NCI-H187 treated with DMSO at 0.1 percent for 48 hours (cell line): ENCODE measurements at places on chromosomes 2 and 18.

GRCh38 chr18:31697351-31698298 lies 13.2 kb upstream of the B4GALT6 start:
- no peak for DNase-seq

GRCh38 chr2:104447831-104448434 lies 406.0 kb upstream of the POU3F3 start:
- no peak for DNase-seq

- no peak for DNase-seq
These were observed 200.5 kb downstream of the ACKR3 start for GRCh38 chr2:236769981-236770671.

- DNase-seq, result no peak
These were observed 96.7 kb downstream of the CNTNAP5 start for GRCh38 chr2:124121760-124122275.

DNA sequence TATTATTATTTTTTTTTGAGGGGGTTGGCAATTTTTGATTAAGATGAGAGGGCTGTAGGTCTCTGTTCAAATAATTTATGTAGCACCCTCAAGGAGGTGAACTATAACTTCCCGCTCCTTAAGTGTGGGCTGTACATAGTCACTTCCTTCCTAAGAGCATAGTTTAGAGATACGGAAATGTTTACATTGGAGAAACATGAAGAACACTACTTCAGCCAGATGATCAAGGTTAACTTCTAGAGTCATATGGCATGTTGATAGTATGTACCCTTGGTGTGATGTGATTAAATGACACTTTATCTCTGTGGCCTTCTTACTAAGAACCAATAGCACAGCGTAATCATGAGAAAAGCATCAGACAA lies 93.7 kb downstream of the MIB1 start:
- no peak for DNase-seq

GRCh38 chr18:75421656-75422055 lies 5.8 kb downstream of the SMIM21 start:
- no peak for DNase-seq

DNA sequence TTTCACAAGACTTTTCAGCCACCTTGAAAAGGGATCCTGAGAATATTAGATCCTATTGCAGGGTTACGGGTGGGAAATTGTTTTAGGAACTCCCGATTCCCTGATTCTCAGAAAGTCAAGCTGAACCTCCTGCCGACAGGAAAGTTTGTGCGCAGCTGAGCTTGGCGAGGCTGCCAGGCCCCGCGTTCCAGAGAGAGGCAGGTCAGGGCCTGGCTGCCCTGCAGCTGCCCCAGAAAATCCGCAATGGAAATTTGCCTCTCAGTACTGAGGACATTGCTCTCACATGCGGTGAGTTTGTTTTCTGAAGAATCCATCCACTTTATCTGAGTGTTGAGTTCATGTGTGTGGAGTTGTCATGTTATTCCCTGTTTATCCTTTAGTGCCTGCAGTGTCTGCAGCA lies 144.2 kb downstream of the RTP5 start:
- no peak for DNase-seq

DNA sequence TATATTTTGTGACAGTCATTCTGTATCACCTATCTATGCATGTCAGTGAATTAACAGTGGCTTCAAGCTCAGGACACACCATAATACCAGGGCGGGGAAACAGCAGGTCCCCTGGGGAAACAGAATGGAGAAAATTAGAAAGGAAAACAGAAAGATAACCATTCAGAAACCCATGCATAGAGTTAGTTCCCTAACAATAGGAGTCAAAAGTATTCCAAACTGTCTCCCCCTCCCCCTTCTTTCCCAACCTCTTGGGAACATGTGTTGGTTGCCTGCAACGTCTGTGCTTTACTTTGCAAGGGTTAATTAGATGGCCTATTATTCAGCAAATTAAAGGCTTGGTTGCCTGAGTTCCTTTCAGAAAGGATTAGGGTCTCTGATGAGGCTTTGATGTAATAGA lies 176.4 kb downstream of the MYO3B start:
- no peak for DNase-seq

DNA sequence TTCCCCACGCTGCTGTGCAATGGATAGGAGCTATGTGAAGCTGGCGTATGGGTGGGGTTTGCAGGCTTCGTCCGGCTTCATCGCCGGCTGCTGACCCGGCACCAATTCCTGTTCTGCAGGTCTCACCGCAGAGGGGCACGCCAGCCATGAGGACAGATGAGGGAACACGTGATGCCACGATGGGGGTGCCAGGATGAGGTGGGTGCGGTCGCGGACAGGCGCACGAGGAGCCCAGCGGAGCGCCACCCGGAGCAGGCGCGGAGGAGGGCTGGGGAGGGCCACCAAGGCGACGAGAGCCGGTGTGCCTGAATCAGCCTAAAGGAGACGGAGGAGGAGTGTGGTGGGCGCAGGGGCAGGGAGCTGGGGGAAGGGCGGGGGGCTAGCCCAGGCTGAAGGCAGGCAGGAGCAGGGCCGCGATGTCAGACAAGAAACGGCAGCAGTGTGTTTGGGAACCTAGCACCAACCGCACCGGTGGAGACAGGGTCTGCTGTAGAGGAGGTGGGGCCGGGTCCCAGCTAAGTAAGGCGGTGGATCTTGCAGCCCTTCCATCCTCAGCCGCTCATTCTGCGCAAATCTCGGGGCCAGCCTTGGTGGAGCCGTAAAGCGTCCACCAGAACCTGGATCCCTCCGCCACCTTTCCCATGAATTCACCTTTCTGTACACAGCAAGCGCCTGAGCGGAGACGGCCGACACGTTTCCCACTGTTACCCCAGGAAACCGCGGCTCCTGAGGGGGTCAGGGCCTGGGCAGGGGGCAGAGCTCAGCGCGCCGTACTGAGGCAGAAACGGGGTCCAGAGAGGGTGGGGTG lies 17.0 kb upstream of the CD8A start:
- no peak for DNase-seq

DNA sequence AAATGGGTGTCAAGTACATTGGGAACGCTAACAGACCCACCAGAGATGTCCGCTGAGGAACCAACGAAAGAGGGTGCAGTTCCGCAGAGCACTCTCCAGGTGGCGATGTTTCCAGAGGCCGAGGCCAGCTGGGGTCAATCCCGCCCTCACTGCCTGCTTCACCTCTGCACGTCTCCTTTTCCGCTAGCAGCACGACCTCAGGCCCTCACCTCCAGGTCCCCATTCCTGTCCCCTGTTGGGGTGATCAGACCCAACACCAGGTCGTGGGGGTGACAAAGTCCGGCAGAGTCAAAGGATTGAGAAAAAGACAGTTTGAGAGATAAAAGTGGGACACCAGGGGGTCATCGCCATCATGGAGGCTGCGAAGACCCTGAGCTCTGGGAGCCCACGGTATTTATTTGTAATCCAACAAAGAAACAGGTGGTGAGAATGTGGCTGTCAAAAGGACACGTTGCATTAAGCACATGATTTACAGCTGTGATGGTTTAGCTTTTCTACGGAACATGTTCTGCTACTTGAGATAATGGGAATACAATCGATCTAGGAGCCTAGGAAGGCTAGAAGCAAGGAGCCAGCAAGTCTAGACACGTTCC lies 27.3 kb downstream of the ZAP70 start:
- peak; percentile 94 for DNase-seq

DNA sequence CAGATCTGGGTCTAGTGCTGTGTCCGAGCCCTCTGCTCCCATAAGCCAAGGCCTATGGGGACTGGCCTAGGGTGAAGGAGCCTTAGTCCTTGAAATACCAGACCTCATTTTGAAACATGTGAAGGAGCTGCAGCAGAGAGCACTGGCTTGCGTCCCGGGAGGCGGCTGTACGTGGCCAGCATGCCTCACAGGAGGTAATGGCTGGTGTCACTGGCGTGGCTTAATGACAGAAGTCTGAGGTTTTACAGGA lies 72.7 kb upstream of the OTOS start:
- no peak for DNase-seq

GRCh38 chr2:192016265-192016664 lies 169.4 kb upstream of the CAVIN2 start:
- DNase-seq, result no peak

DNA sequence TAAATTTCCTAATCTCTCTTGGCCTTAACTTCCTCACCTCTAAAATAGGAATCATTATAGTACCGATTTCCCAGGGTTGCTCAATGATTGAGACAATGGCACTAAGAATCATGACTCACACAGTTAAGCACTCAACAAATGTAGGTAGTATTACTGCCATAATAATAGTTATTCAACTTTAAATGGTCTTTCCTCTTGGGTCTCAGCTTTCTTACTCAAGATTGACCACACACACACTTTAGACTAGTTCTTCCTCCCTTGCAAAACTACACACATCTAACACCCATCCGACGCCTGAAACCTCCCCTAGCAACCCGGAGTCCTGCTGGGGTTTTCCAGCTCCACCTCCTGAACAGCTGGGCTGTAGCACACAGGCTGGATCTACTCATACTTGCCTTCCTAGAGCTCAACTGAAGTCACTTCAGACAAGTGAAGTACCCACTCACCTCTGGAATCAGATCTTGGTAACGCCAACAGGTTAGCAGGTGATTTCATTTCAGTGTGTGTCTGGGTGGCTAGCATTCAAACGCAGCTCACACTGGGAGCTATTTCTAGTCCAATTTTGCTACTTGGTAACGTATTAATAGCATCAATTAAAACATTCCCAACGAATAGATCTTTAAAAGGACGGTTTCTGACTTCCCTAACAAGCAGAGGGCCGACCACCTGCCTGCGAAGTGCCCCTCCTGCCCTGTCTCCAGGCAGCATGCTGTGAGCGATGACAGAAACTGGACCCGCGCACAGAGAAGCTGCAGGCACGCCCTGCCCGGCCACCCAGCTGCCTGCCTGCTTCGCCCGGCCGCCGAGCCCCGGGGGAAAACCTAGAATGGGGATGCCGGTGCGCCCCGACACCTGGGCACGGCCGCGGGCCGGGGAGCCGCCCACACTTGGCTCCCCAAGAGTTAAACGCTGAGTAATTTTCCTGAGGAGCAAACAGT lies 1.1 kb downstream of the UXS1 start:
- peak; percentile 75 for DNase-seq

DNA sequence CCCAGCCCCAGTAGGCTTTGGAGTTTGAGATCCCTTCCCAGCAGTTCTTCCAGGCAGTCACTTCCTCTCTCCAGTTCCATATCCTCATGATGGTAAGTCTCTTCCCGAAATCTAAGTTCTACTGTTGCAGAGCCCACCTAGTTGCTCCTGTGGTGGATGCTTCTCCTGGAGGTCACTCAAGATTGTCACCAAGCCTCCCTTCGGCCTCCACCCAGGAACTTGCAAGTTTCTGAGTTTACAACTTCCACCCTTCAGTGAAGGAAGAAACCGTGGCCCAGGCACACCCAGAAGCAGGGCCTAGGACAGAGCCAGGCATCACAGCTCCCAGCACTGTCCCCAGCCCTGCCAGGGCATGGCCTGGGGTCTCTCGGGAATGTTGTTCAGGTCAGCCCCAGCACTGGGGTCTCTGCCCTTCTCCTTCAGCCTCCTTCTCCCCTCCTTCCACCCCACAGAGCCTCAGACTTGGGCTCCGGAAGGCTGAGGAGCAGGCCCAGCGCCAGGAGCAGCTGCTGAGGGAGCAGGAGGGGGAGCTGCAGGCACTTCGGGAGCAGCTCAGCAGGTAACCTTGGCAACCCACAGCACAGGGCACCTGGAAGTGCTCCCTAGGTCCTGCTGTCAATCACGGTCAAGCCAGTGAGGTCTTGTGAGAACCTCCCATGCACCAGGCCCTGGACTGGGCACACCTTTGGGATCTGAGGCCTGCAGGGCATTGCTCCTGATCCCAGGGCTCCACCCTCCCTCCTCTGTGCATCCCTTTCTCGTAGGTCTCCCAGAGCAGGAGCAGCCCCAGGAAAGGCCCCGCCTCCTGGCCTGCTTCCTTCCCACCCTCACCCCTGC lies 7.1 kb downstream of the RUFY4 start:
- DNase-seq, result no peak

GRCh38 chr2:171316755-171317337 lies 116.9 kb downstream of the METTL8 start:
- DNase-seq, result no peak

GRCh38 chr2:142179686-142180085 lies 48.9 kb upstream of the LRP1B start:
- no peak for DNase-seq

DNA sequence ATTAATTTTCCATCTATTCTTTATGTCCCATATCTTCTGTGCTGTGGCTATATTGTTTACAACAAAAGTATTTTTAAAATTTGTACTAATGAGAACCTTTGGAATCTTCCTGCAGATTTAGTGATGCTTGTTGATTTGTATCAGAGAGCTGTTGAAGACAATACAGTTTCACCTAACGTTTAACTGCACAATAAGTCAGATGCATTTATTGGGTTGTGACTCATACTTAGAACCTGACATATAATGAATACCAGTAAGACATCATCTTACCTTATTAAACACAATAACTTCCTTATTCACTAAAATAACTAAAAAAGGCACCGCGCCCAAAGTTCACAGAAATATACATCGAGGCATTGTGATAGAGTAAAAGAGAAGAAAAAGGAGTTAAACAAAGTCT lies 43.8 kb upstream of the IL1R1 start:
- no peak for DNase-seq

- no peak for DNase-seq
These were observed 162.7 kb upstream of the SALL3 start for GRCh38 chr18:78816916-78817315.

GRCh38 chr2:96072746-96073145 lies 38.0 kb upstream of the GPAT2 start:
- no peak for DNase-seq

DNA sequence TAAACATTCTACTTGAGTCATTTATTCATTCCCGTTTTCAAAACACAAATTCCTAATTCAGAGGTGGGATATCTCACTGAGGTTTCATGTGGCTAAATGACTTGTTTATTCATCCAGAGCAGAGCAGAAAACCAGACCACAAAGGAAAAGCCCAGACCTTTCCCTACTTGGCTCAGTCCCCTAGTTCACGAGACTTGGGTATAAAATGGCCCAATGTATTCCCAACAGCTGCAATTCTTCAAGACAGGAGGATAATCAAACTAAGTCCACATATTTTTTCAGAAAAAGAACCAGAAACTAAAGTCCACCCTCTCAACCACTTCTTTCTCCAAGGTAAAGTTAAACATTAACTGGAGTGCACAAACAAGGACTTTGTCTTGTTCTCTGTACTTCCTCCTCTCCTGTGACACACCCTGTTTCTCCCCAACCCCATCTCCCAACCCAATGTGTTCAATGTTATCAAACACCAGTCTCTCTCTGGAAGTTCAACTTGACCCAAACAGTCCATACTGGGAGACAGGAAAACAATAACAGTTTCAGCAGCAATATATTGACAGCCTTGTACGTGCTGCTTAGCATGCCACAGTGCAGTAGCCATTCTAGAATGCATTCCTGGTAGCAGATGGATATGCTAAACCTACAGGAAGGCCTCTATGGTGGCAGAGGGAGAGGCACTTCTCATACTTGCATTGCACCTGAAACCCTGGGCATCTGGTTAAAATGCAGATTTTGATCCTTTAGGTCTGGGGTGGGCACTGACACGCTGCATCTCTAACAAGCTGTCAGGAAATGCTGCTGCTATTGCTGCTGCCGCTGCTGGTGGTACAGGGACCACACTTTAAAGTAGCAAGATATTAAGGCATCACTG lies 110.7 kb downstream of the INO80D start:
- DNase-seq, result no peak

GRCh38 chr18:48590678-48591077 lies 51.8 kb downstream of the CTIF start:
- no peak for DNase-seq

- no peak for DNase-seq
These were observed 226.0 kb upstream of the ITGA4 start for GRCh38 chr2:181231151-181231550.
